ENCODE measurements at places on chromosomes 4 and X.

GRCh38 chr4:165877286-165877685 lies 4.2 kb downstream of the TLL1 start:
- DNase-seq: peak; percentile 33

- no peak for DNase-seq
These were observed 550.5 kb upstream of the DIPK2B start for GRCh38 chrX:45751156-45751555.

DNA sequence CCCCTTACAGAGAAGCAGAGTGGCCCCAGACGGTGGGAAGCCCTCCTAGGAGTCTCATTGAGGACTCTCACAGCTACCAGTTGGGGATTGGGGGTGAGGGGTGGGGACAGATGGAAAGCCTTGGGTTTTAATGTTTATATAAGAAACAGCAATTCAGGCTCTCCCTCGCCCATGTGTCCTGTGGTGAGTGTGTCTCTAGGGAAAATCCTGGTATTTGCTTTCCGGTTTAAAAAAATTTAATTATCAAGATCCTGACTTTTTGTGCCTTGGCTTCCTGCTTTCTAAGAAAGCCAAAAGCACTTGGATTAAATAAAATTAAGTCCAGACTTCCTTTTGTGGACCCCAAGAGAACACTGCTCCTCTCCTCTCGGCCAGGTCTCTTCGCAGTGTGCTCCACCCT lies 93.8 kb downstream of the SOWAHB start:
- no peak for DNase-seq

DNA sequence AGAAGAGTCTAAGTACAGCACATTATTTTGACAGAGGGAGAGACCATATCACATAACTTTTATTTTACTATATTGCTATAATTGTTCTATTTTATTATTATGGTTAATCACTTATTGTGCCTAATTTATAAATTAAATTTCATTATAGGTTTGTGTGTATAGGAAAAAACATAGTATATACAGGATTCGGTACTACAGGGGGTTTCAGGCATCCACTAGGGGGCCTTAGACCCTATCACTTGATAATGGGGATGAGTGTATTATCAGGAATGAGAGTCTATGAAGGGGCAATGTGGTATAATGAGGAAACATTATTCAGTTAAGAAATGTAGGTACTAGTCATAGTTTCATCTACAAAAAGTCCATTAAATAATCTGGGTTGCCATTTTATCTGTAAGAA lies 833.1 kb downstream of the C4orf33 start:
- no peak for DNase-seq

GRCh38 chr4:99564921-99565320 lies 1.1 kb upstream of the TRMT10A start:
- DNase-seq: no peak

DNA sequence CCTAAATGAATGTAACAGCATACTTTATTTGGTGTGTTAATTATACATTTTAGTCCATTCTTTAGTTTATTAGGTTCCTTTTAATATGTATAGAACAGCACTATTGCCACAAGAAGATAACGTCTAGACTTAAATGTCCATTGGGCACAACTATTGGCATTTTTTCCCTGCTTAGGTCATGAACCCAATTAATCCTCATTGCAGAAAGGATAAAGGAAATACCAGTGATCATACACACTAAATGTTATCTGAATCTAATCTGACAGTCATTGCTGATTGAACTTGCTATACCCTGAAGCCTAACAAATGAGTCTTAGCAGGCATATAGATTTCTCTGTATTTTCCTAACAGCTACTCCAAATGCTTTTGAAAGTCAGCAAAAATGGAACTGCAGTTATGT lies 2250.0 kb upstream of the AGA start:
- DNase-seq: no peak

DNA sequence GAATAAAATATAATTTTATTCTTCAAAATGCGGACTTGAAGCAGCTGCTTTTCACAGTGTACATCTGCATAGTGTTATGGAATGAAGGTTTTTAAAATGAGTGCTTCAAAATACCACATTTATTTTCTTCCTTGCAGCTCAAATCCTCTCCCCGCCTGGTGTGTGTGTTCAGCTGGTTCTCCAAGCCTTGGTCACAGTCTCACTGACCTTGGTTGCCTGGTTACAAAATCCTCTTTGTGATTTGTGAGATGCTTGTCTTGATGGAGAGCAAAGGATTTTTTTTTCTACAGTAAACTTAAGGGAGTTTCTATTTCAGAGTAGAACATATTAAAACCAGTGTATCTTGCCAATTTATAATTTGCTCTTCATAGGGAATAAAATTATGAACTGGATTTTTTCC lies 139.2 kb downstream of the PCDH18 start:
- DNase-seq: no peak

DNA sequence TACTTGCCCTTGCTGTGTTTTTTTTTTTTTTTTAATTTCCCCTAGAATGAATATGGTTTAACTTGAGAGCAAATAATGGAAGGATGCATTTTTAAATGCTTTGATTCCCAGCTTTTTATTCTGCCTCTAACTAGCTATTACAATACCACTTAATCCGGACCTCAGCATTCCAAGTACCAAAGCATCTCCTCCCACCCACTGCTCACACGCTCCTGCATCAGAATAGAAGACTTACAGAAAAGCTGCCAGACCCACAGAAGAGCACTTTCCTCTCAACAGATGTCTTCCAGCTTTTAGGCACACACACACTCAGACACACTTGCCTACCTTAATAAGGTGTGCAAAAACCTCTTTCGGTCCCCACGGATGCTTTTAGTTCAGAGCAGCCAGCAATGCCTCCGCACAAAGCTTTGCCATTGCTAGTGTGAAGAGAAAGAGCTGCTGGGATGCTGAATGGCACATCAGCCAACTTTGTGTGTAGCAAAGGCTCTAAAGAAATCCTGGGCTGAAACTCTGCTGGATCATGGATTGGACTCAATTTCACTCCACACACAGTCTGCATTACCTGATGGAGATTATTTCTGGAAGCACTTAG lies 1056.2 kb downstream of the DMD start:
- DNase-seq: peak; percentile 75

- peak; percentile 69 for DNase-seq
These were observed at the start of gene CLCN4 for GRCh38 chrX:10156199-10157031. CLCN4 (plus strand) TSS chrX:10156975; CDS start chrX:10185033, 28,058 bp downstream.

DNA sequence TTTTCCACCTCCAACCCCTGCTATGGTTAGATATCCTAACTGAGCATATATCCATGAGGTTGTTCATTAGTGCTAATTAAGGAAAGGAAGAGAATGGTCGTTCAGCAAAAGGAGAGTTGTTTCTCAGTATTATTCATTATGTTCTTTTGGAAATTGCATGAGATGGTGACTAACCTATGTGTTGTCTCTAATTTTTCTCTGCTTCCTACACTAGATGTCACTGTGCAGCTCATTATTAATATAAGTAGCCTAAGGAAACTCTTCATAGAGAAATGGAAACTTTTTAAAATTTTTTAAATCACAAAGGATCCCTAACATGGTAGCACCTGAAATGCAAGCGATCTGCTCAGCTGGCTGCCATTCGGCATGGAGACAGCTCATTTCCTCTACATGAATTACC lies 67.7 kb upstream of the FAM9A start:
- peak; percentile 18 for DNase-seq

DNA sequence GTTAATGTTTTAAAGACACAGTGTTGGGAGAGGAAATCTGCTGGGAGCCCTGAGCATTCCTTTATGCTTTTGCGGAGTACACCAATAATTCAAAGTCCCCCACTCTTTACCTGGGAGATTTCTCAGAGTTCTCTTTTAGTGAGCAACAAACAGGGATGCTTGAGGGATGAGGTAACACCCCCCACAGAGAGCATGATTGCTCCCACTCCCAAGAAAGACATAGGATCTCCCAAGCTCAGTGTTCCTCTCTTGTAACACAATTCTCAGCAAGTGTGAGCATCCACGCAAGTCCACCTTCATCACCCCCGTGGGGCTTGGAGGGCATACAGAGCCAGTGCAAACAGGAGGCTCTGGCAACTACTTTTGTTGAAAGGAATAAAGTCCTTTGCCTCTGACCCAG lies 36.1 kb downstream of the GSPT2 start:
- DNase-seq: no peak

DNA sequence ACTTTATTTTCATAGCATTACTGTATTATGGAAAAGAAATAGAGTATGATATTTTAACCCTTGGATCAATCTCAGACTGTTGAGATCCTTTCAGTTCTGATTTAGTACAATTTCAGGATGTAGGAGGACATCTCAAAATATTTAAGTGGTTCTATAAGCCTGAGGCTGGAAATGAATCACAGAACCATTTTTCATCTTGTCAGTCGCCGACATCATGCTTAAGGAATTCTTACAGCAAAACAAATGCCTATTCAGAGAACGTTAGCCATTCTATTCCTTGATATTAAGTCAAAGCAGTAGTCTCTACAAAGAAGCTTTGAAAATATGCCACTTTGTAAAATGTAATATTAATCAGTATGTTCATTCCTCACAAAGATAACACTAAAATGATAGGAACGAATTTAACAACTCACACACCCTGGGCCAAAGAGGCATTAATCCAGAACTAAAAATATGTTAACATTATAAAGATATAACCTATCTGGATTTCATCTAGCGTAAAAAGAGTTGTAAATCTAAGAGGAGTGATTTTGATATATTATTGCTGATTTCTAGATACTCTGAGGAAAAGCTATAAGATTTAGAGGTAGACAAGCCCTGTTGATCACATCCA lies 152.0 kb downstream of the GASK1B start:
- no peak for DNase-seq
